Prostate gland (tissue), 2 donors: ENCODE measurements at places on chromosomes 1 and 21. TPM values are rescaled to one million over a fixed set of nuclear protein-coding genes. Genes with fewer than 3 reads are reported as not detected.

GRCh38 chr1:63861052-63861691, 87.4 kb downstream of the ROR1 start:
- no peak for DNase-seq

DNA sequence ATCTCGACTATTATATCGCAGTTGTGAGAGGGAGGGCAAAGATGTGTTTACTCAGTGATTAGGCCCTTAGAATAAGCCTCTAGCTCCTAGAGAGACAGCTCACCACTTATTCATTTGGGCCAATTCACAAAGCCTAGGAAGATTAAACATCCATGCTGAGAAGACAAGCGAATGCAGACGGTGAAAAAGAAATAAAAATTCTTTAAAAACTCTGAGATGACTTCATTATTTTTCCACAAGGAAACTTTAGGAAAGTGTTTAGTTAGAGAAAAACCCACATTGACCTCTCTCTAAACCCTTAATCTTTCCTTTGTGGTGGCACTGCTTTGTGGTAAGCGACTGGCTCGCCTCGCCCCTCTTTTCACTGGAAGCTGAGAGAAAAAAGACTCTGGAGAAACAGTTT, 146.8 kb upstream of the DMRTA2 start:
- DNase-seq: no peak

- no peak for DNase-seq
Observed at GRCh38 chr1:97158691-97159096, 437.1 kb downstream of the PTBP2 start.

GRCh38 chr21:30515681-30516080, 13.7 kb upstream of the KRTAP19-5 start:
- no peak for DNase-seq

DNA sequence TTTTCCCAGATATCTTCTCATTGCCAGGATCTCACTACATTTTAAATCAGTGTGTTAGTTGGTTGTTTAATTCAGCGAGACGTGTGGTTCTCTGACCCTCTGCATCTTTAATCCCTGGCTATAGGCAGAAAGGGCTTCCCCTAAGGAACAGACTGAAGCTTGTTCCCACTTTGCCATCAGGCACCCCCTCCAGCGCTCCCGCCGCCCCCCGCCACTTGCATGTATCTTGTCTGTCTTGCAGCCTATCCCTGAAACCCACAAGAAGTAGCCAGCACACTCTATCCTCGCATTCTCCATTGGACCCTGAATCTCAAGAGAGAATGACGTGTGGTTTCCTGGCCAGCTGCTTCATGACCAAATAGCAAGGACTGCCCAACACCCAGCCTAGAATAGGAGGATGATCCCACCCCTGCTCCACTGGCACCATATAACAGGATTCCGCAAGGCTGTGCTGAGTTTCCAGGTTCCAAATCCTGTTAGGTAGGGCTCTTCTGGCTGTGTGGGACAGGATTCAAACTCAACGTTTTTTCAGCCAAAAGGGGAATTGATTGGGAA, 7.8 kb downstream of the CLDN19 start:
- DNase-seq: no peak

DNA sequence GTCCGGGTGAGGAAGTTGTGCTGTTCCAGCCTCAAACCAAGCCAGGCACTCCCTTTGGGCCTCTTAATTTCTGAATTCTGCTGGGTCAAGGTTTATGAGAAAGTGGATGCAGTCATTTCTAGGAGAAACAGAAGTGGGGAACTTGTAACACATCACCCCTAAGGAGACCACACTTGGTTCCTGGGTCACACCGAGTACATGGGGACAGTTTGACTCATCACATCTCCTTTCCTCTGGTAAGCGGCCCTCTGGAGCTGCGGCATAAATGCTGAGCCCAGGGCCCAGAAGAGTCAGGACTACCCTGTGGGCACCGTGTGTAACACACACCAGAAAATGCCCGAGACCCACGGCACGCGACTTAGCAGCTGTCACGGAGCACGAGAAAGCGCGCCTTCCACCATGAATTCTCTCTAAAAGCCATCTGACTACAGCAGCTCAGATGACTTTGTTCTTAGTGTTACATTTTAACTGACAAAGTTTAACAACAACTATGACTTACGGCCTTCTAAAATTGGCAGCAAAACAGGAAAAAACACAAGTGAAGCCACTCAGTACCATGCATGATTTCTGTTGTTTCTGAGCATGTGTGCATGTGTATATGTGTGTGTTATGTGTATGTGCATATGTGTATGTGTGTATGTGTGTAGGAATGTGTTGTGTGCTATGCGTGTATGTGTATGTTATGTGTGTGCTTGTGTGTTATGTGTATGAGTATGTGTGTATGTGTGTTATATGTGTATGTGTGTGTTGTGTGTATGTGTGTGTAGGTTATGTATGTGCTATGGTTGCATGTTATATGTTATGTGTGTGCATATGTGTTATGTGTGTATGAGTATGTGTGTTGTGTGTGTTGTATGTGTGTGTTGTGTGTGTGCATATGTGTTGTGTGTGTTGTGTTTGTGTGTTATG, 50.8 kb downstream of the TOMM20 start:
- no peak for DNase-seq

DNA sequence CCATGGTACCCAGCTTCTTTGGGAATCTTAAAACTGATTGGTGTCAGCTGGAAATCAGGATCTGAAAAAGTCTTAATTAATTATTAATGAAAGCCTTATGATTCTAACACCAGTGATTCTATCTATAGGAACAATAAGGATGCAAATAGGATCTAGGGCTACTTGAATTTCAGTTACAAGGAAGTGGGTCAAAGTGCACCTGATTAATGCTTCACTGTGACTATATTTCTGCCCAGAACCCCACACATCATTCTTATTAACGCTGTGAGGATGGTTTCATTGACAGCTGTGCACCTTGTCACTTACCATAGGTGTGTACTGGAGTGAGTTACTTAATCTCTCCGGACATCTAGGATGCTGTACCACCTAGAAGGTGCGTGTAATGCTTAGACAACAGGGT, 99.8 kb upstream of the ETV3 start:
- DNase-seq: no peak

GRCh38 chr1:43879996-43880395, 53.6 kb upstream of the ARTN start:
- DNase-seq: no peak

- DNase-seq: no peak
Observed at GRCh38 chr1:72419229-72419628, 136.9 kb upstream of the NEGR1 start.

DNA sequence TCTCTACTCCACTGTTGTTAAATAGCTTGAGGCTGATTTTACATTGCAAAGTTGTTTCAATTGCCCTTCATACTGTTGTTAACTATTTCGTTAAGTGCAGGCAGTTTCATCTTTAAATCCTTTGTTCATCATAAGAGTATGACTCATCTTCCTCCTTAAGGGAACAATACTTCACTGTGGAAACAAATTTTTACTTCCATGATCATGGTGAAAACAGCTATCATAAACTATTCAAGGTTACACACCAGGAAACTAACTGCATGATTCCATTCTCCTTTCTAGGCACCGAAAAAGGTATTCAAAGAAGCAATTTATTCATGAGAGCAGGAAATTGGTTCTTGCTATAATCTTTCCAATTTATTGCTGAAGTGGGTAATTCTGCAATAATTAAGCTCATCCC, 593.2 kb downstream of the LRRIQ3 start:
- no peak for DNase-seq

GRCh38 chr1:115224636-115225035, 113.4 kb downstream of the NGF start:
- DNase-seq: no peak

DNA sequence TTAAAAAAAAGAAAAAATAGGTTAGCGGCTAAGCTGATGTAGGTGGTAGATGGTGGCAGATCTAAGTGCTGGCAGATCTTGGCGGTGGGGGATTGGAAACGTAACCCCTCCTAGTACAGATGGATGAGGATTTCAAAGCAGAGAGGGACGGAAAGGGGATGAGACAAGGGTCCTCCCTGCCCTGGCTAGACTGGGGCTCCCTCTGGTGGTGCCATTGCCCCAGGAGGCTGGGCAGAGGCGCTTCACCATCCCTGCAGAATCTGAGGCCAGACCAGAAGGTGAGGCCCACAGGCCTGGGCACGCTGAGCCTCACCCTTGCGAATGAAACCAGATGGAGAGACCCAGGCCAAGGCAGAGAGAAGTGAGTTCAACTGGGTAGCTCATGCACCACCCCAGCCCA, 7.0 kb upstream of the PLEKHA6 start:
- no peak for DNase-seq

DNA sequence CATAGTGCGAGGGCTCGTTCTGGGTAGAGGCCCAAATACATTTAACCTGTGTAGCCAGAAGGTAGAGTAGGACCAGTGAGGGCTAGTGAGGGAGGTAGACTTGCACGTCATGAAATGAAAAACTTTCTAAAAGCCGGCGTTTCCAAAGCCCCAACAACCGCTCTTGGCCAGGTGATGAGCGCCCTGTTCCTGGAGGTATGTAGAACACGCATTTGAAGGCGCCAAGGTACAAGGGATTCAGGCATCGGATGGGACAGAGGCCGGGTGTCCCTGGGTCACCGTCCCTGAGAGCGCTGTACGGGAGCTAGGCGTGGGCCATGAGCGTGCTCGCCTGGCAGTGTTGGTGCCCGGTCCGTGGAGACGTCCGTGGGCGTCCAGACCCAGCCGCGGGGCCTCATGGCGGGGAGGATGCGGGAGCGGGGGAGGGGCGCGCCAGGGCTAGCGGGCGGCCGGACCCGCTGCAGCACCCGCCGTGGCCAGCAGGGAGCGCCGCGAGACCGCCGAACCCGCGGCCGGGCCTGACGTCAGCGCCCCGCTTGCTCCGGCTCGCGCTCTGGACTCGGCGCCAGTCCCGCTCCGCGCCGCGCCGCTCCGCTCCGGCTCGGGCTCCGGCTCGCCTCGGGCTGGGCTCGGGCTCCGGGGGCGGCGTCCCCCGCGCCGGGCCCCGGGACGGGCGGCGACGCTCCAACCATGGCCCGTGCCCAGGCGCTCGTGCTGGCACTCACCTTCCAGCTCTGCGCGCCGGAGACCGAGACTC, at the start of gene PTPRU:
Gene PTPRU, plus strand, starts transcription at position 568 of the 757 bp plus-strand sequence. Its CDS starts 123 bp downstream, at position 691.
- DNase-seq: peak; percentile 75

DNA sequence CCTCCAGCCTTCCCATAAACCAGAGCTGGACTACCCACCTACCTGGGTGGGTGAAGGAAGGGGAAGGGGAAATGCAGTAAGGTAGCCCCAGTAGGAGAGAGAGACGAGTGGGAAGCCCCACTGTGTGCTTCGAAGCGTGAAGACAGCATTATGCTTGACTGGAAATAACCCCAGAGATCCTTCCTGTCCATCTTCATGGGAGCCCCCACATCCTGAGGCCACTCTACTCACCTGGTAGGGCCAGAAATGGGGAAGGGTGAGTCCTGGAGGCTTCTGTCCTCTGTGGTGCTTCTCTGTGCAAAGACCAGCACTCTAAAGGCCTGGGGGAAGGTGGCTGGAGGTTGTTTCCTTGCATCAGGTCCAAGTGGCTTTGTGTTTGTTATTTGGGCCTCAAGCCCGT, 10.0 kb upstream of the RASSF5 start:
- DNase-seq: no peak

DNA sequence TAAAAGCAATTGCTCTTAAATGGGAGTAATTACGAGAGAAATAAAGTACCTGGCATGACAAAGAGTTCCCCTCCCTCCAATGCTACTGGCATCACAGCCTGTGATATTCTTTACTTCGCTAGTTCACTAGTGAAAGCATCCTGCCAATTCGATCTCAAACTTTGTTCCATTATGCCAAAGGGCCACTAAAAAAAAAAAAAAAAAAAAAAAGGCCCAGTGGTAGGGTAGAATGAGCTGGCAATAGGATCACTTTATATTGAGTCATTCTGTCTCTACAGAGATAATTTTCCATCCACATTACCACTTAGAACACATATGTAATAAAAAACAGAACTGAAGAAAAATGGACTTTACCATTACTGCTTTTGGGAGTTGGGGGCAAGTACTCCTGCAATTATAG, 11.2 kb downstream of the PUM1 start:
- DNase-seq: no peak

DNA sequence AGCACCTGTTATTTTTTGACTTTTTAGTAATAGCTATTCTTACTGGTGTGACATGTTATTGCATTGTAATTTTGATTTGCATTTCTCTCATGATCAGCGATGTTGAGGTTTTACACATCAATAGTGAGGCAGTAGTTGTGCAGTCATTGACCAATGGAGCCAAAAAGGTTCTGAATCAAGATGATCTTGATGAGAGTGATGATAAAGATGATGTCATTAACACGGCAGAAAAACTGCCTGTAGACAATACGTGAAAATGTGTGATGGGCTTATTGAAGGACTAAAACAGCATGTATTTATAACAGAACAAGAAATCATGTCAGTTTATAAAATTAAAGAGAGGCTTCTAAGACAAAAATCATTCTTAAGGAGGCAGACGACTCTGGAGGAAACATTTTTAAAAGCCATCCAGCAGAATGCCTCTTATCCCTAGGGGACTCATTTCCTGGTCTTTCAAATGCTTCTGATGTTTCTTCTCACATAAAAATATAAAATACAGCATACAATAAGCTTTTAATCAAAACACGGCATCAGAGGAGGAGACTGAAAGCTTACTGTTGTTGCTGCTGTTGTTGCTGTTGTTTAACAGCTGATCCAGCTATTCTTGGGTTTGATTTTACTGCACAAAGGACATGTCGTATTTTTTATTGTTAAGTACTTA, 400.3 kb downstream of the LTN1 start:
- DNase-seq: no peak

GRCh38 chr1:100921110-100921706, 25.3 kb downstream of the SLC30A7 start:
- DNase-seq: peak; percentile 18

- DNase-seq: no peak
Observed at GRCh38 chr1:59081181-59081580, 215.7 kb upstream of the FGGY start.

- DNase-seq: no peak
Observed at GRCh38 chr21:28256837-28257236, 735.8 kb downstream of the LTN1 start.

GRCh38 chr1:40394491-40395172, 21.1 kb downstream of the SMAP2 start:
- no peak for DNase-seq

- peak; percentile 8 for DNase-seq
Observed at GRCh38 chr1:56074007-56074651, 505.2 kb downstream of the PLPP3 start.

DNA sequence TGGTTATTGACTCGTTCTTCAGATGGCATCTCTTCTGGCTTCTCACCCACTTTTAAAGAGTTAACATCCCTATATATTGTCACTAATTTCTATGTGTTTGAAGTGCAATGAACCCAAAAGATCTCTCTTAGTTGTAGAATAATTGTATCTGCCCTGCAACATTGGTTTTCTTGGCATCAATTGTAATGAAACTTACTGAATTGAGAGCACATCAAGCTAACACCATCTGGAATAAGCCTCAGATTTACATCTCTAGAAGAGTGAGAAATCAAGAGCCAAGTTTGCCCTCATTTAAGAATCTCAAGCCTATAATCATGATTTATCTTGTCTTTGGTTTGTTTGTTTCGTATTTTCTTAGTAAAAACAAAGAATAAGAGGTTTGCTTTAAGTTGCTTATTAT, 372.6 kb upstream of the LRRC7 start:
- DNase-seq: no peak

- no peak for DNase-seq
Observed at GRCh38 chr1:204503913-204504519, 9.4 kb upstream of the PIK3C2B start.

GRCh38 chr1:17825273-17826164, 70.4 kb downstream of the ACTL8 start:
- no peak for DNase-seq

Gene CFHR1
- not detected for total RNA-seq

Gene EPHB2
- 6.4 TPM for total RNA-seq

Gene C1orf185
- not detected for total RNA-seq

Gene FAM177B
- total RNA-seq: 0.23 TPM

Gene HLCS
- total RNA-seq: 40.9 TPM

Gene DDI2
- total RNA-seq: 58.4 TPM

Gene FCRL5
- total RNA-seq: 1.3 TPM

Gene GJB3
- 5.4 TPM for total RNA-seq

Gene KCNK2
- total RNA-seq: 4.3 TPM
